ENCODE measurements at places on chromosomes 5 and 9. TPM values are rescaled to one million over a fixed set of nuclear protein-coding genes. Genes with fewer than 3 reads are reported as not detected.

Gene AIF1L
- 1.3 TPM for total RNA-seq

Gene SMIM33
- not detected for total RNA-seq

Gene SLC36A3
- not detected for total RNA-seq

Gene APBB3
- 4.9 TPM for total RNA-seq

Gene FSD1L
- total RNA-seq: 2.9 TPM

Gene MAMDC4
- total RNA-seq: 4.1 TPM
